Central memory CD8-positive, alpha-beta T cell (primary cell): ENCODE measurements at places on chromosomes 5 and 9.
A peak's percentile ranks its signal among the peaks of the same experiment; 100 is the strongest.

GRCh38 chr5:2223303-2223702 is 340.6 kb upstream of the IRX4 start:
- no peak for DNase-seq

- DNase-seq: peak; percentile 63
Observed at GRCh38 chr5:172714491-172715420, 56.2 kb downstream of the DUSP1 start.

DNA sequence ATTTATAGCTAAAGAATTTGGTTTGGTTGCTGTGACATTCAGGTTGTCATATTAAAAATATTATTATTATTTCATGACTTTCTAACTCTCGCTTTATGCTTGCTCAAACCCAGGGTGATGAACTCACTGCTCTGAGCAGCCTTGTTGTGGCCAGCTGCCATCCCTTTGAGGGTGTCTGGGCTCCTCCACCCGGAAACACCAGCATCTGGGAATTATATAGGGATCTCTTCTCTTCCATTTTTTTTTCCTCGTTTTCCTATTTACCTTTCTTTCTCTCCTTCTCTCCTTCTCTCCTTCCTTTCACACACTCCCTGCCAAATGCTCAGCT is 355.8 kb upstream of the SMARCA2 start:
- no peak for DNase-seq

DNA sequence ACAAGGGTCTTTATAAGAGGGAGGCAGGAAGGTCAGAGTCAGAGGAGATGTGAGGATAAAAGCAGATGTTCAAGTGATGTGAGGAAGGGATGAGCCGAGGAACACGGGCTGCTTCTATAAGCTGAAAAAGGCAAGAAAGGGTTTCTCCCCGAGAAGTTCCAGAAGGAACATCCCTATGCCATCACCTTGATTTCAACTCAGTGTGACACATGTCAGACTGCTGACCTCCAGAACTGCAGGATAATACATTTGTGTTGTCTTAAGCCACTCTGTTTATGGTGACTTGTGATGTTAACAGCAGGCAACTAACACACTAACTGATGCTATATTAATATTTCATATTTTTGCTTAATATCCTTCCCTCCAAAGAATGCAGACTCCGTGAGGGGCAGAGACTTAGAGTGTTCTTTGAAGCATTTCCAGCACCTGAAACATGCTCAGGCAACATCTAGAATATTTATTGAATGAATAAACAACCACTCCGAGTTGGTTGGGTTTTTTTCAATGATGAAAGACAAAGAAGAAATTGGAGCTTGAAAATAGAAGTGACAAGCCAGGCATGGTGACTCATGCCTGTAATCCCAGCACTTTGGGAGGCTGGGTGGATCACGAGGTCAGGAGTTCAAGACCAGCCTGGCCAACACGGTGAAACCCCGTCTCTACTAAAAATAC is 77.6 kb upstream of the ADRA1B start:
- no peak for DNase-seq

GRCh38 chr9:109880276-109881169 is 100.5 kb downstream of the PALM2AKAP2 start:
- DNase-seq: no peak

DNA sequence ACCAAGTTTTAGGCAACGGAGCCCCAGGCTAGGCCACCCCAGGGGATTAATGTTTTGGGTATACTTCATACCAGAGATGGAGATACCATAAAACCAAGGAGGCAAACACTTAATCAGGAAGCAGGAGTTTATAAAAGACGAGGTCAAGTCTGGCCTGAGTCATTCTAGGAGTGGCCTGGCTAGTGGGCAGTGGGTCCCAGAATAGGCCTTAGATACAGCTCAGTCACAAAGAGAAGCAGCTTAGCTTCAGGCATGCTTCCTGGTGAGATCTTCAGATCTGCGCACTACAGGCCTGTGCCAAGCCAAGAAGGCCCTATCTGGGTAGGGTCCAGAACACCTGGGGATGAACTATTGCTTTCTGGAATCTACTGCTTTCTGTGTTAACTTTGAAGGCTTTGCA is 20.6 kb upstream of the NR5A1 start:
- no peak for DNase-seq

DNA sequence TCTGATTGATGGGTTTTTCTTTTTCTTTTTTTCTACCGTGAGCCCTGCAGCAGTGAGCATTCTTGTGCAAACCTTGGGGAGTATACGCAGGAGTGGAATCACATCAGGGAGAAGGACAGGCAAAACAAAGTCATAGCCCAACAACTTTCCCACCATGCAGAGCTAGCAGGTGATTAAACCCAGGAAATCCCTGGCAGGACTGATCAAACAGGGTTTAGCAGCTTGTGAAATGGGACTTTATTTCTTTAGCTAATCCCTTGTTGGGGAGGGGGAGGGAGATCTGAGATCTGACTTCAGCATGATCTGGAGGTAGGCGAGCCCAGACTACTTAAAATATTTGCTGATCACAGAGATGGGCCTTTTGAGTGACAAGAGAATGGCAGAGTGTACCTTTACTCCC is 162.0 kb upstream of the GLRA1 start:
- no peak for DNase-seq

- DNase-seq: no peak
Observed at GRCh38 chr9:110918316-110919049, 119.8 kb downstream of the LPAR1 start.

- DNase-seq: no peak
Observed at GRCh38 chr5:150734579-150735384, 24.0 kb downstream of the DCTN4 start.

DNA sequence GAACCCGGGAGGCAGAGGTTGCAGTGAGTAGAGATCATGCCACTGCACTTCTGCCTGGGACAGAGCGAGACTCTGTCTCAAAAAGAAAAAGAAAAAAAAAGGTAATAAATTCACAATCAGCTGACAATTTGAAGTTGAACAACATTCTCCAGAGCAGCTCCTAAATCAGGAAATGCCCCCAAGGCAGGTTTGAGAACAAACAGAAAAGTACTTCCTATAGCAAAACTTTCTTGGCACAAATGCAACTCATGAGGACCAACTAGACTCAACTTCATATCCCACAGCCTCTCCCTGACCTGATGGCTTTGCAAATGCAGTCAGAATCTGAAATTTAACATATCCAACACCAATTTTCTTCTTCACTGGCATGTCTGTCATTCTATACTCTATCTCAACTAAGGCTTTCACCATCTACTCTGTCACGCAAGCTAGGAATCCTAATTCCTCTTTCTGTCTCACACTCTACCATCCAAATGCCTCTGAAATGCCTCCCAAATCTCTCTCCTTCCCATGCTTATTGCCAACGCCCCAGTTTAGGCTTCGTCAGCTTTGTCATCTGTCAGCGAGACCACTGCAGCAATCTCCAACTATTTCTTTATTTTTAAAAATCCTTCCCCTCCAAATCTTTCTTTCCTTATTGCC is 113.3 kb downstream of the MAPKAP1 start:
- no peak for DNase-seq

DNA sequence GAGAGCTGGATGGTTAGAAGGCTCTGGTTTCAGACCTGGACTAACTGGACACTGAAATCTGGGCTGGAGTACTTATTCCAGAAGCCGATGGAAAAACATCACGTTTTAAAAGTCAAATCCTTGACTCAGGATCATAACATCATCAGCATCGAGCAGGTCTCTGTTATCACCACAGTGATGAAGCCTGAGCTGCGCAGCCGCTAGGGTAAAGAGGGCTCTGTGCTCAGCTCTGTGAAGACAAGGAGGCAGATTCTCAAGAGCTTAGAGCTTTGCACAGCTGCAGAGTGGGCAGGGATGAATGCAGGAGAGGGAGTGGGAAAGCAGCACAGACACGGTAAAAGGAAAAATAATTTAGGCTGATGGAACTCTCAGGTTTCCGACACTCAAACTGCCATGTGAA is 208.8 kb upstream of the TAS2R1 start:
- DNase-seq: no peak

GRCh38 chr5:38420691-38421390 is 135.6 kb downstream of the LIFR start:
- no peak for DNase-seq

- no peak for DNase-seq
Observed at GRCh38 chr5:130335117-130335516, 430.9 kb downstream of the CHSY3 start.

DNA sequence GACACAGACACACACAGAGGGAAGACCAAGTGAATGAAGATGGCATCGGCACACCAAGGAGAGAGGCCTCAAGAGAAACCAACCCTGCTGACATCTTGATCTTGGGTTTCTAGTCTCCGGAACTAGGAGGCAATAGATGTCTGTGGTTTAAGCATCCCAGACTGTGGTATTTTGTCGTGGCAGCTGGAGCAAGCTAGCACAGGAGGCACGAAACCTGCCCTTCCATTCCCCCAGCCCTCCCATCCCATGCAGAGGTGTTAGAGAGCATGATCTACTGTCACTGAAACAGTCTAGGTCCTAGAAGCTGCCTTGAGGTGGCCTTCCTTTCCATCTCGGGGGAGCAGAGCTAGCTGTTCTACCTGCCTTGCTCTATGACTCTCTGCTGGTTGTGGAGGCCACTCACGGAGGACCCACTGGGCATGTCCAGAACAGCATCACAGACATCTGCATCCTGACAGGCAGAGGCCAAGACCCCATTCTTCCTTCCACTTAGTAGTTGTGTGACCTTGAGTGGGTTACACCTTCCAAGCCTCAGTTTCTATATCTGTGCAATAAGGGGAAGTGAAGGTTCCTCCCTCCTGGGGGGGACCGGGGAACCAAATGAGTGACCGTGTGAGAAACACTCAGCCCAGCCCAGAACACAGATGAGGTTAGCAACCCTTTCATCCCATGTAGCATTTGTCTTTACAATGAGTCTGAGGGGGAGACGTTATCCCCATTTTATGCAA is 134.3 kb upstream of the BOD1 start:
- DNase-seq: no peak

DNA sequence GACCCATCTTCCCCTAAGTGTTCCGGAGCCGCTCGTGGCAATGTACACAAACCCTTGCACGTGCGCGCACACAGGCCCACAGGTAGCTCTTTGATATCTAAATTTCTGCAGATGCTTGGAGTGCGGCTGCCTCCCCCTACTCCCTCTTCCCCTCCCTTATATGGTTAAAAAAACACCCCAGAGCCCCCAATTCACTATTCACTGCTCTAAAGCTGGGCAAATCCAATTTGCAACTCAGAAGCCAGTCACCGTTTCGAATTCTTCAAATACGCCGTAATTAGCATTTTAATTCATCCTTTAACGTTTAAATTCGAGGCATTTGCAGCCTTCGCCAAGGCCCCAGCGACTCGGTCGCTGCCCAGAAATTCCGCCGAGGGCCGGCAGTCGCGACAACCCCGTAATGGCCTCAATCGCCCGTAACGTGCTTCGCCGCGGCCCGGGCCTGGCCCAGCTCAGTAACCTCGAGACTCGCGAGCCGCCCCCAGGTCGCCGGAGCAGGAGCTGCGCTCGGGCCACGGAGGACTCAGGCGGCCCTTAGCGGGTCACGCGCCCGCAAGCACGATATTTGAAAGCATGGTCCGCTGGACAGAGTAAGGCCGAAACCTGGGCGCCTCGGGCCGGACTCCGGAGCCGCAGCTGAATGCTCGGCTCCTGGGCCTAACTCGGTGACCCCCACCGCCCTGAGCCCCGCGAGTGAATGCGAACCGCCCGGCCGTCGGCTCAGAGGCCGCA is 1.3 kb downstream of the IRX2 start:
- DNase-seq: no peak

DNA sequence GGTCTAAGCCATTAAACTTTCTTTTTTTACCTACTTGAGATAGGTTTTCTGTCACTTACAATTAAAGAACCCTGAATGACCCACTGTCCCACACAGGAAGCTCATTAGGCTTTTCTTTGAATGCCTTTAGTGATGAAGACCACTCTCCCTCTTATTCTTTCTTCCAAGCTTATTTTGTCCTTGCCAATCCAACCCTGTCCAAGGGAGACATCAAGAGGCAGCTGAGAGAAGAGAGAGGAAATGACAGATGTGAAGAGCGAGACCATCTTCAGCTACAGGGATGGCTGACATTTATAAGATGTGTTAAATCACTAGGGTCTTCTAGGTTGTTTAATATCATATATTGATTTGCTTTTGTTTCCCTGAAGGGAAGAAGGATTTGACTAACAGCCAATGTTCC is 133.5 kb downstream of the FAM114A2 start:
- DNase-seq: no peak

DNA sequence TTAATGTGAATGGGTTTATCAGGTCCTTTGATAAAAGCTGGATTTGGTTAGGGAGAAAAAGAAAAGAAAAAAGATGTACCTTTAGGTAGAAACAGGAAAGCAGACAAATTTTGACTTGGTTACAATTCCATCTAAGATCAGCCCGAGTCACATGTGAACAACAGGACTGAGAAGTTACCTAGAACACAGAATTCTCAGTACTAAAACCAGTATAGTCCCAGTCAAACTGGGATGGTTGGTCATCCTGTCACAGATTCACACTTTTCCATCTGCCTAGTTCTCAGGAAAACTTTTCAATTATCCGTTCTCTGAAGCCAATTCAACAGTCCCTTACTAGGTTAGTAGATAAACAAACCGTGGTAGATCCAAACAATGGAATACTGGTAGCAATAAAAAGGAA is 190.3 kb upstream of the PTGER4 start:
- no peak for DNase-seq

GRCh38 chr9:127525401-127526188 is 74.3 kb downstream of the LRSAM1 start:
- no peak for DNase-seq

- no peak for DNase-seq
Observed at GRCh38 chr9:137365552-137366444, 57.2 kb downstream of the EXD3 start.

DNA sequence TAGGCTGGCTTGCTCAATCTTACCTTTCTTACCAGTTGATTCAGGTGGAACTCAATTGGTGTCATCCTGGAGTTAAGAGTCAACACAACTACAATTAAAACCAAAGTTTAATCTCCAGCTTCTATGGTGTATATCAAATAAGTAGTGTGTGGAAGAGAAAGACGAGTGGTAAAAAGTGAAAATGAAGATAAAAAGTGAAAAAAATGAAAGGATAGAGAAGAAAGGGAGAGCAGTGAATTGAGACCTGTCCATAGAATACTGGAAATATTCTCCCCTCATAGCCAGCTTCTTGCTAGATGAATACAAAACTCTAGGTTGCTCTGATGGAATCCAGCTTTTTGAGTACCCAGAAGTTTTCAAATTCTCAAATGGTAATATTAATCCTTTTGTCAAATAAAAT is 76.4 kb downstream of the MEGF10 start:
- no peak for DNase-seq

GRCh38 chr5:59420596-59420995 is 472.9 kb downstream of the PDE4D start:
- DNase-seq: no peak

DNA sequence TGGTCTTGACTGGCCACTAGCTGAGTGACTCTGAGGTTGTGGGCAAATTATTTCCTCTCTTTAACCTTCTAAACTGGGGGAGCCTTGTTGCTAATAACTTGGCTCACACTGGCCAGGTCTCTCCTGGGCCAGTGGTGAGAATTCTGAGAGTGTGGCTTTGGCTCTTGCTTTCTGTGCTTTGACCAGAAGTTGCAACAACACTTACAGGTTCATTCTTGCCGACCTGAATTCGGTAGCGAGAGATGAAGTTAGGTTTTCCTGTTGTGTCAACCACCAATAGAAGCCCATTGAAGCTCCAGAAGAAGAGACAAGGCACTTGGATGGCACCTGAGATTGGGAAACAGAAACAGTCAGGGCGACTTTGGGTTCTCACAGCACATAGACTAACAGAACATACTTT is 19.8 kb downstream of the FAXDC2 start:
- DNase-seq: no peak
